ENCODE measurements at places on chromosomes 5 and 9.

DNA sequence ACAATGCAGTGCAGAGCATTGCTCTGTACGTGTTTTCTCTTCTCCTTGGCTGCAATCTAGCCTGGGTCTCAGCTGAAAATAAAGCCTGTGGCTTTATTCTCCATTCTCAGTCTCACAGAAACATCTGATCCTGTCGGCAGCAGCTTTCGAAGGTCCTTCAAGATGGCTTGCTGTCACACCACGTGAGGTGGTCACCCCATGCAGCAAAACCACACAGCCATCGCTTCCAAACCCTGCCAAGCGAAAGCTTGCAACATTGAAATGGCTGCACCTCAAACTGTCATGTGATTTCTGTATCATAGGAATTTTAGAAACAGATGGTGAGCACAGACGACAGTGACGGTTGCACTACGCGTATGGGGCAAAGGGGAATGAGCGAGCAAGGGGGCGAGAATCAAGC lies 98.5 kb upstream of the SMARCA2 start:
- DNase-seq, result no peak

GRCh38 chr9:13382595-13382994 lies 103.1 kb upstream of the MPDZ start:
- no peak for DNase-seq

- DNase-seq, result no peak
Measured at GRCh38 chr5:133662578-133662977, 50.2 kb upstream of the FSTL4 start.

DNA sequence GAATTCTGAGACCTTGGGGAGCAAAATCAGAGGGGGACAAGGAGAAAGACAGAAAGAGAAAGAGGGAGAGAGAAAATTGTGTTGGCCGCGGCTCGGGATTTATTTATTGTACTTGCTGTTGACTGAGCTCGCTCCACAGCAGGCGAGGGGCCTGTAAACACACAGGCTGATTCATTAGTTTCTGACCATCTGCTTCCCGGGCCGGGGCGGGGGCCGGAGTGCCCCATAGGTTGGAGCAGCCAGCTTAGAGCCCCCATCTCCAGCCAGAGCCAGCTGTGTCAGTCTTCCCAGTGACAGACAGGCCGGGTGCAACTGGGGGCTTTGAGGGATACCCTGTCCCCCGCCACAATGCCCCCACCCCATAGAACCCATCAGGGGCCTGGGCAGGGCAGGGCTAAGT lies 30.9 kb downstream of the NTNG2 start:
- DNase-seq, result no peak

DNA sequence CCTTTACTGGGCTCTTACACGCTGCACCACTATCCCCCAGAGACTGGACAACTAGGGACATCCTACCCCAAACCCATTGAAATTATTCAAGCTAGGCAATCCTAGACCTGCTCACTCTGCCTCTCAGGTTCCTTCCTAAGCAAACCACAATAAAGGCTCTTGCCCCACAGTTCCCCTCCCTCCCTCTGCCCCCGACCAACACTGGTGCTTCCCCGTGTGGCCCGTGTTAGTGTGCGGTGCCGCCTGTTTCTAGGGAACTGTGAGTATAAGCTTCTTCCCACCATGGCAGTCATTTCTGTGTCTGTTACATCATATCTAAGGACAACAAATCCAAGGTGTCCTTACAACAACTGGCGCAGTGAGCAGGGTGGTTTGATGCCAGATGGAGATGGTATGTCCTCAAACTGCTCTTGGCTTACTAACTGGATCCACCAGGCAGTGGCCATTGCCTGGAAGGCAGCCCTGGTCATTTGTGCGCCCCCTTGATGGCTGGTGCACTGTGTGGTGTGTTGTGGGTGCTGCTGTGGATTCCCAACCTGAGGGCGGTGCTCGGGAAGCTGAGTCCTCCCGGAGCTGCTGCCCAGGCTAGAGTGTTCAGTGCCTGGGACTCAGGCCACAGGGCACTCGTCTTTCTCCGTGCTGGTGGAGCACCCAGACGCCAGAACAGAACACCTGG lies 8.4 kb upstream of the MXD3 start:
- no peak for DNase-seq

DNA sequence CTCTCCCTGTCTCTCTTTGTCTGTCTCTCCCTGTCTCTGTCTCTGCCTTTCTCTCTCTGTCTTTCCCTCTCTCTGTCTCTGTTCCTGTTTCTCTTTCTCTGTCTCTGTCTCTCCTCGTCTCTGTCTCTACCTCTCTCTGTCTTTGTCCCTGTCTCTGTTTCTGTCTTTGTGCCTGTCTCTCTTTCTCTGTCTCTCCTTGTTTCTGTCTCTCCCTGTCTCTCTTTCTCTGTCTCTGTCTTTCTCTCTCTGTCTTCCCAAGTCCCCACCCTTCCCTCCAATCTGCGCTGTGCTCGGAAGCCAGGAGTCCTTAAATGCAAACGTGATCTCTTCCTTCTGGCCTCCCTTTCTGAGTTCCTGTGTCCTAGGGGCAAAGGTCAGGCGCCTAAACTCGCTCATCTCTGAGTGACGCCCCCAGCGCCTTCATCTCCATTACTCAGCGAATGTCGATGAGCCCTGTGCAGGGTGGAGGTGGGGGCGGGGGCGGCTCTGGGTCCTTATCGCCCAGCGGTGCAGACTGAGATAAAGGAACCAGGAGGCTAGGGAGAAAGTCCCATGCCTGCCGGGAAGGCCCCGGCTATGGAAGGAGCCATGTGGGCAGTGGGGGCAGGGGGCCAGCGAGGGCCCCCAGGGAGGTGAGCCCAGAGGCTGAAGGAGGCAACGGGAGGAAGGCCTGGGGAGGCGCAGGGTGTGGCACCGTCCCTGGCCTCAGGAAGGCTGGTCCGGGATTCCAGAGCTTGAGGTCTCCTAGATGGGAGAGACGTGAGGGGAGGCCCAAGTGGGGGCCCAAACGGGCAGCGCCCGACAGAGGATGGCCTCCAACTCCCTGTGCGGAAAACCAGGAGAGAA lies 1.5 kb upstream of the SLC6A19 start:
- no peak for DNase-seq

GRCh38 chr5:168030912-168031311 lies 260.5 kb upstream of the WWC1 start:
- DNase-seq, result no peak

- DNase-seq, result peak; percentile 80
Measured at GRCh38 chr9:132877824-132878694, at the start of gene AK8. TSS of gene AK8 (minus strand) at chr9:132878284. CDS start at chr9:132878255, 29 bp downstream.

DNA sequence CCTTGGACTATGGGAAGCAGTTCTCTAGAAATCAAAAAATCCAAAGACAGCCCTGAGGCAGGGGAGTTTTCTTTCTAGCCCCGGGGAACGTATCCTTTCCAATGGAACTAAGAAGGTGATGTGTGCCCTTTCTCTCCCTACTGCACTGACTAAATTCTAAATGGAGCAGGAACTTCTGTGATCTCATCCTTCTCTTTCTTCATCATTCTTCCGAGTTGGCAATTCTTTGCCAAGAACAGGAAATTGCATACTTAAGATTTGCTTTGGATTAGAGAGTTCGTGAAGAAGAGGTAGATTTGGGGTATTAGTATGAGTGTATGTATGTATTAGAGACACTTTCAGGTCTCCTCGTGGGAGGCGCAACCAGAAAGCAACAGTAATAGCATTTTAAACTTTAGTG lies 178.0 kb upstream of the PIK3R1 start:
- no peak for DNase-seq

- no peak for DNase-seq
Measured at GRCh38 chr5:138889994-138890393, 14.9 kb upstream of the LRRTM2 start.

DNA sequence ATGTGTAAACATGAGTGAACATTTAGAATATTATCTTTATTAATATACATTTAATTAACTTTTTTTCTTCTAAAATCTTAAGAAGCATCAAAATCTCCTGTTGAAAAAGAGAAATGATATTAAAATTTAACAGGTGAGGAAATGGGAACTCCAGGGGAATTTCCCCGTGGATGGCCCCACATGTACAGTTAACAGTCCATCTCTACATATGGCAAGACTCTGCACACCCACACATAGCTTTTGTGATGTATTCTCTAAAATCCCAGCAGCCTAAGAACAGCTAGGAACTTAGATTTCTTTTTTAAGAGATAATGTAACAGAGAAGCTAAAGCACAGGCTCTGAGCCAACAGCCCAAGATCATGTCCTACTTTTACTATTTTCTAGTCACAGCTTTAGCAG lies 556.3 kb upstream of the RGMB start:
- DNase-seq, result no peak

DNA sequence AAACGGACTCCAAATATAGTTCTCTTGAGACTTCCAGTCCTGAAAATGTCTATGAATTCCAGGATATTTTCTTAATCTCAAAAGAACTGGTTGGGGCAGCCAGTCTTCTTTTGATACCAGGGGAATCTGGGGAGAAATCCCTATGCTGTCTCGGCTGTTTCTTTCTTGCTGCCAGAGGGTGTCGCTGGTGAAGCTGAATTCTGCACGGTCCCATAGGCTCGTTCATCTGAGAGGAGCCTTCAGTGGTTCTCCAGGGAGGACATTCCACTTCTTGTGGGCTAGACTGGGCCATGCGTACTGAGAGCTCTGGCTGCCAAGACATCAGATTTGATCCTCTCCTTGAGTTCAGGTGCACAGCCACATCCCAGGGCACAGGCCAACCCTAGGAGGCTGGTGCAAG lies 155.0 kb upstream of the CLINT1 start:
- no peak for DNase-seq

DNA sequence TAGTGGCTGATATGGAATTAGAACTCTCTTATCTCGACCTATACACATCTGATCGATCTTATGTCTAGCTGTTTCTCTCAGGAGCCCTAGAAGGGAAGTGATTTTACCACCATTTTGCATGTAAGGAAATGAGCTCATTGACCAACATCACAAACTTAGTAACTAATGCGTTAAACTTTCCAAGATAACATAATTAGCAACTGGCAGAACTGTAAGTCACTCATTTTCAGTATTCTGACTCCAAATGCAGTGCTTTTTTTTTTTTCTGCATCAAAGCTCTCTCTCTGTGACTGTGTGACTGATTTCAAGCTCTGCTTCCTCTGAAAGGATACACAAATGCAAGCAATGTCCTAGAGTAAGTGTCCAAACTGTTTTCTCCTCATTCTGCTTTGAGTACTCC lies 68.1 kb upstream of the FBXL7 start:
- DNase-seq, result no peak

GRCh38 chr5:120152931-120153330 lies 311.2 kb upstream of the PRR16 start:
- no peak for DNase-seq

- no peak for DNase-seq
Measured at GRCh38 chr5:126808521-126808988, 31.6 kb downstream of the LMNB1 start.
